ENCODE measurements at places on chromosomes 7 and 10.

- no peak for DNase-seq
Measured at GRCh38 chr7:139071680-139072079, 35.8 kb upstream of the ZC3HAV1L start.

DNA sequence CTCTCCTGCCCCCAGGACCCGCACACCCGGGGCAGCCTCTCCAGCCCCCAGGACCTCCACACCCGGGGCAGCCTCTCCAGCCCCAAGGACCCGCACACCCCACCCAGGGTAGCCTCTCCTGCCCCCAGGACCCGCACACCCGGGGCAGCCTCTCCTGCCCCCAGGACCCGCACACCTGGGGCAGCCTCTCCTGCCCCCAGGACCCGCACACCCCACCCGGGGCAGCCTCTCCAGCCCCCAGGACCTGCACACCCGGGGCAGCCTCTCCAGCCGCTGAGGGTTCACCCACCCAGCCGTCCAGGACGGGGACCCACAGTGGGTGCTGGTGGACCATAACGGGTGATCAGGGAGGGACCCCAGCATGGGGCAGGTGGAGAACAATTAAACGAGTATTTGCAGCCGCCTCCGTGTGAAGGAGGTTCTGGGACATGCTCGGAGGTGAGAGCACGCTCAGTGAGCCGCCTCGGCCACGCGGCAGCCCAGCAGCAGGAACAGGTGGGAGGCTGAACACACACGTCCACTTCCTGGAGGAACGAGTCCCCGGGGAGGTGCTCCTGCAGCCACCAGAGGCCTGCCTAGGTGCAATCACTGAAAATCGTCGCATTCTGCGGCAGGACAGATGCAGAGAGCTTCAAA lies 107.9 kb downstream of the PDGFA start:
- DNase-seq: no peak

DNA sequence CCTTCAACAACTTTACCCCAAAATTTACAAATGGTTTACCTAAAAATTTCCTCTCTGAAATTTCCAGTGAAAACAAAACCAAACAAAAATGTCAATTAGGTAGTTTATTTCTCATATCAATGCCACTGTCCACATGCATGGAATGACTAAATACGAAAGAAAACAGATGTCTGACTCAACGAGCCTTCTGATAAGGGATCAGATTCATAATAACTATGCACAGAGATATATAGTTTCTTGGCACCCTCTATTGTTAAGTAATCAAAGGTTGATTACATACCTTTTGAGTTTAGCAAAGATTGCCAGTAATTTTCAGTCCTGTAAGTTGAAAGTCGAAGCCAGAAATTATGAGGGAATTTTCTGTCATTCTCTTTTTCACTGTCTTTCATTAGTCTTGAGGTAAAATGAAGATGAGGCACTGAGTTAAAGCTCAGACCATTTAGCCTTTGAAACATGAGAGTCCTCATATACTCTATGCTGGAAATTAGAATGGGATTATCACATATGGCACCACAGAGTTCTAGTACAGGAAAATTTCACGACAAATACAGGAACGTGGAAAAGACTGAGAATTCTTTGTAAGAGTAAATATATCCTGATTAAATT lies 519.1 kb upstream of the ANKRD30A start:
- DNase-seq: no peak

DNA sequence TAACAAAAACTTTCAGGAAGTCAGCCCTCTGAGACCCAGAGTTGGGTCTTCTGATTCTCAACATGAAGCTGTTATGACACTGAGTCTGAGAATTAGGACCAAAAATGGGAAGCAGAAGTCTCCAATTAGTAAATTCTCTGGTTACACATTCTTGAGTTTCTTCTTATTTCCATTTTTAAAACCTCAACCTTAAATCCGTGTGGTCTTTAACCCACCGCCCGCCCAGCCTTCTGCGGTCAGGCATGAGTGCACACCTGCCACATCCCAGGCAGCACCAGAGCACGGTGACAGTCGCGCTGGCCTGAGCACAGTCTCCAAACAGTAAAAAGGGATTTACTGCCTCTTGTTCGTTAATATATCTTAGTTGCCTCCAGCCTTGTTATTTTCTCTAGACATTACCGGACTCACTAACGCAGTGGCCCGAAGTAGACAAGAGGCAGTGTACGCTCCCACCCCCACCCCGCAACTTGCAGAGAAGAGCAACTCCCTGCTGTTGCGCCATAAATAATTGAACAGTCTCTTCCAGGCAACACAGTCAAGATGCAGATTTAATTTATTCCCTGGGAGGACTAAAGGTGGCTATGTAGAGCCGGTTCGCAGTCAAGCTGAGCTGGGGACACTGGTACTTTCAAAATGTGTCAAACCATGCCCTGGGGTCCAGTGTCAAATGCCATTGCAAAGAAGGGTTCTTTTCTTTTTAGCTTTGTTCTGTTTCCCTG lies 147.0 kb upstream of the CELF2 start:
- DNase-seq: peak; percentile 39

DNA sequence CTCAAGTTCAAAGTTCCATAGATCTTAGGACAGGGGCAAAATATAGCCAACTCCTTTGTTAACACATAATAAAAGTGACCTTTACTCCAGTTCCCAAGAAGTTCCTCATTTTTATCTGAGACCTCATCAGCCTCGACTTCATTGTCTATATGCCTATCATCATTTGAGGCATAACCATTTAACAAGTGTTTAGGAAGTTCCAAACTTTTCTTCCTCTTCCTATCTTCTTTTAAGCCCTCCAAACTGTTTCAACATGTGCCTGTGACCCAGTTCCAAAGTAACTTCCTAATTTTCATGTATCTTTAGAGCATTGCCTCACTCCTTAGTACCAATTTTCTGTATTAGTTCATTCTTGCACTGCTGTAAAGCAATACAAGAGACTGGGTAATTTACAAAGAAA lies 569.1 kb downstream of the ANKRD7 start:
- no peak for DNase-seq

- no peak for DNase-seq
Measured at GRCh38 chr7:100432621-100433275, 3.1 kb downstream of the MEPCE start.

- no peak for DNase-seq
Measured at GRCh38 chr10:8462565-8462964, 408.1 kb downstream of the GATA3 start.

DNA sequence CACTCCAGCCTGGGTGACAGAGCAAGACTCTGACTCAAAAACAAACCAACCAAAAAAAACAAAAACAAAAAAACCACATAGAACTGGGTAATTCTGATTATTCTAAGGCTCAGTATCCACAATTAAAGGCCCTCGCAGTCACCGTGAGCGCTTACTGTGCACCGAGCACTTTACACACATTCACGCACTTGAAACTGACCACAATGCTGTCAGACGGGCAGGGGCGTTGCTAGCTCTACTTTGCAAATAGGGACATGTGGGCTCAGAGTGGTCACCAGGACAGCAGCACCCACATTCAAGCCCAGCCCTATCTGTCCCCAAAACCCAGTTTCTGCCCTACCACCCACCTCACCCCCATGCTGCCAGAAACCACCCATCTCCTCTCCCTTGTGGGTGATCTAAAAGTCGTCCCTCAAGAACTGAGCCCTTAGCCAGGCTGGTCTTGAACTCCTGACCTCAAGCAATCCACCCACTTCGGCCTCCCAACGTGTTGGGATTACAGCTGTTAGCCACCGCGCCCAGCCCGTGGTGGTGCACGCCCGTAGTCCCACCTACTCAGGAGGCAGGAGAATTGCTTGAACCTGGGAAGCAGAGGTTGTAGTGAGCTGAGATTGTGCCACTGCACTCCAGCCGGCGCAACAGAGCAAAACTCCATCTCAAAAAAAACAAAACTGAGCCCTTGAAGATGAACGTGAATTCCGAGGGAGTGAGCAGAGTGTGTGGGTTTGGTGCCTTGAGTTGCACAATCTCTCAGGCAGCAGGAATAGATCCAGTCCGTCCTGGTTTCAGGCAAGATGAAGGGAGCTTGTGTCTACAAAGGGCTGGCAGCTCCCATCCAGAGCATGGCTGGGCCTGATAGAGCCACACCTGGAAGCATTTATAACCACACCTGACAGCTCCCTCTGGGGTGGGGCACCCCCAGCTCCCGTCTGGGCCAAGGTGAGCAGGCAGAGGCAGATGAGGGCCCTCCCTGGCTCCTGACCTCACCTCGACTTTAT lies 5.4 kb upstream of the HSPB1 start:
- DNase-seq: peak; percentile 92

DNA sequence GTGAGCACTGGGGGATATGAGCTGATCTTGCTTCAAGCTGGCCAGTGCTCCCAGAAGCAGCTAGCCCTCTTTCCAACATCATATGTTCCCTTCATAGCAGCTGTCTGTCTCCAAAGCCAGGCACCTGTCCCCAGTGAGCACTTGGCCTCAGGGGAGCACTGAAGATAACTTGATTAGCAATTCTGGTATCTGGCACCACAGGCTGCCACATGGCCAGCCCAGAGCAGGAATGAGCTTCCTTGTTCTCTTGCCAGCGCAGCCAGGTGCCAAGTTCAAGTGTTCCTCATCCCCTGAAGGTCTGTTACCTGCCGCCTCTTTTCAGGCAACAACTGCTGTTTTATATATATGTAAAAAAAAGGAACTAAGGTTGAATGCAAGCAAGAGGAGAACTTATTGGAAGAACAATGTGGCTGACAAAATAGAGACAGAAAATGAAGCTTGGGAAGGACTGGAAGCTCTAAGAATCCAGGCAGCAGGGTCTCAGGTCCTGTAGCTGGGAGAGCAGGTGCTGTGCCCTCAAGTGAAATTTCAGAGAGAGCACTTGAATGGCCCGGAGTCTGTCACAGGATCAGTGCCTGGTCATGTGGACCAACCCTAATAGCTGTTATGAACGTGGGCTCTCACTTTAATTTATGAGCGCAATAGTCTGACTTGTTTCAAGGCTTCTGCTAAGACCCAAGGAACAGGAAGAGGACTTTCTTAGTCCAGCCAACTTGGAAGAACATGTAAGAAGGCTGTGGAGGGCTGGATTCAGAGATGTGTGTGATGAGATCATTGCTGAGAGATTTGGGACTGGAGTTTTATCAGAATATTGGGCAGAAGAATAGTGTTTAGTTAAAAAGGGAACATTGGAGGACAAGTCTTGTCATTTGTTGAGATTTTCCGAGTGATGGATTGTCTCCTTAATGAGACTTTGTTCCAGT lies 267.2 kb downstream of the GLRX3 start:
- DNase-seq: no peak

DNA sequence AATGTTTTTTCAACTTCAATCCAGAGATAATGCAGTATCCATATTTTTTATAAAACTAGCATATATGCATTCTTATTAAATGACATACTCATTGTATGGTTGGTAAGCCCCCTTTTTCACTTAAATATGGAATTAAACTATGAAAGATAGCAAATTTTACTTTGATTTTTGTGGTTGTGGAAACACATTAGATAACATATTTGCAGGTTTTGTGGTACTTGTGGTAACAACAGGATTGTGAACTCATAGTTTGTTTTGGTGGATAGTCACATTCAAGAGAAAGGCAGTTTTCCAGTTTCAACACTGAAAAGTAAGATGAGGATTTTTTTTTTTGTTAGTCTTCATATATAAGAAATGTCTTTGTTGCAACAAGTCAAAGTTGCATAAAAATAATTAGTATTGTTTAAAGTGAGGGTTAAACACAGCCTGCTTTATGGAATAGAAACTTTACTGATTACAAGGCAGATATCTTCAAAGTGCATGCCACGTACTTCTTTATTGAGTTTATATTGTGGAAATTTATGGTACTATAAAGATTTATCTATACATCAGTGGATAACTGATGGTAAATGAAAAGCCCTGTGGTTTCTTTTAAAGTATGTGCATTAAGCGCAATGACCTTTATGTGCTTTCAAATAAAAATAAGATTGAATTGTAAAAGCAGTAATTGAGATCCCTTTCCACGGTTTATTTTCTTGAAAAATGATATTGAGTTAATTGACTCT lies 39.7 kb upstream of the SEMA3D start:
- DNase-seq: no peak

DNA sequence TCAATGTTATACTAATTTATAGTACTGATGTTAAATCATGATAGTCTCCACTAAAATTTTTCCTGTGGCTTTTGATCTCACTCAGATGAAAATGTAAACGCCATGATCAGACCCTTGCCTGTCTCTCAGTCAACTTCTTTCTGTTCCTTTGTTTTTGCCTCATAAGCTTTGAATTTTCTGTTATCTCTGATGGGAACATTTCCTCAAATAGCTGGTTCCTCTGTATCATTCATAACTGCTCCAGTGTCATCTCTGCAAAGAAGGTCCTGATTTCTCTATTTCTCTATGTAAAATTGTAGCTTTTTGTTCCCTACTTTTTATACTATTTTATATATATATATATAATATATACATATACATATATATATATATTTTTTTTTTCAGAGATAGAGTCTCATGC lies 67.5 kb downstream of the GPR141 start:
- no peak for DNase-seq

- peak; percentile 81 for DNase-seq
Measured at GRCh38 chr10:31133792-31134310, 102.2 kb upstream of the ZNF438 start.

DNA sequence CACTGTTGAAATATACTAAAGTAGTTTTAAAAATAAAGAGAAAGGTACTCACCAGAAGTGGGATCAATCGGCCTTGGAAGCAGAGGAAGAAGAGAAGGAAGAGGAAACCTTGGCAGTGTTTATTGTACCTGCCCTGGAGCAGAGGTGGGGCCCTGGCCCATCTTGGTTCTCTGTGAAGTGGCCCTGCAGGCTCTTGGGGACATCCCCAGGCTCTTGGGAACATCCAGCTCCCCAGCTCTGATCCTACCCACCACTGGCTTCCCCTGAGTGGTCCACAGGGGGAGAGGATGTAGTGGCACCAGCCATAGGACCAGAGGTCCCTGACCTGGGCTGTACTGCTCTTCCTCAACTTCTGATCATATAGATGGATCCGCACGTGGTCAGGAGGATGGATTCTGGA lies 22.3 kb upstream of the RET start:
- DNase-seq: no peak

DNA sequence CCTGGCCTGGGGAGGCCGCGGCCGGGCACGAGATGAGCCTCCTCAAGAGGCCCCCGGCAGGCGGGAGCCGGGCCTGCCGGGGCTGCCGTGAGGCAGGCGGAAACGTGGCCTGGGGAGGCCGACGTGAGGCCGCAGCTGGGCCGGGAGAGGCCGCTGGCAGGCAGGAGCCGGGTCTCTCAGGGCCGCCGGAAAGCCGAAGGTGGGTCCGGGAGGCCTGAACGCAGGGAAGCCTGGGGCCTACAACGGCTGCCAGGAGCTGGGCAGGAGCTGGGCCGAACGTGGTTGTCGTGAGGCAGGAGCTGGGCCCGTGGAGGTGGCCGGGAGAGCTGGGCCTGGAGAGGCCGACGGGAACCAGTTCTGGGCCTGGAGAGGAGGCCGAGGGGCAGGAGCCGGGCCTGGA lies 171.9 kb downstream of the TPST1 start:
- no peak for DNase-seq

GRCh38 chr10:111831058-111831457 lies 352.5 kb downstream of the GPAM start:
- DNase-seq: no peak

- no peak for DNase-seq
Measured at GRCh38 chr7:327991-328702, 38.2 kb downstream of the FOXL3 start.

DNA sequence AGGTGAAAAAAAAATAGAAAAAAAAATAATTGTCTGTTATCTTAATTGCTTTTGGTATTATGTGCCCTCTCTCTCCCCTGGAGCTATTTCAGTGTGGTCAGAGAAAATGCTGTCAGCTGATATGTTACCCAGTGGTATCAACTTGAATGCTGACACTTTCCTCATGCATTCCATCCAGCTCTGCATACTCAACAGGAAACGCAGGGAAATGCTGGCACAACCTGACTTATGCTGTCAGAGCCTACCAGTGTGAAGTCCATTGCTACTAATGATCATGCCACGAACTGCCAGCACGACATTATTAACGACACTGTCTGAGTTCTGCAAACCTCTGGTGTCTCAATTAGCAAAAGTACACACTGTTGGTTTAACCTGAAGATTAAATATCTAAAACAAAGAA lies 182.8 kb downstream of the ZWINT start:
- no peak for DNase-seq
